HepG2 (cell line): ENCODE measurements at places on chromosomes 12 and 14. TPM values are rescaled to one million over a fixed set of nuclear protein-coding genes. Genes with fewer than 3 reads are reported as not detected.

- H3K27me3 ChIP-seq: peaks cover 9% of the 10 kb centered on the region
- H3K4me3 ChIP-seq: no peak overlapping the region
- H3K36me3 ChIP-seq: no peaks in the 10 kb centered on the region
- H3K4me1 ChIP-seq: peaks cover 43% of the 10 kb centered on the region
- no peak for DNase-seq
These were observed 2.0 kb upstream of the CACNB3 start for GRCh38 chr12:48816143-48816854.

- no peaks in the 10 kb centered on the region for H3K27me3 ChIP-seq
- no peaks in the 10 kb centered on the region for H3K4me1 ChIP-seq
- H3K4me3 ChIP-seq: no peak overlapping the region
- no peak overlapping the region for H3K27ac ChIP-seq
- DNase-seq: no peak
These were observed 52.5 kb upstream of the RBM19 start for GRCh38 chr12:114018669-114019068.

VDR gene
- total RNA-seq: 0.21 and 0.33 TPM in 2 replicates

DNA sequence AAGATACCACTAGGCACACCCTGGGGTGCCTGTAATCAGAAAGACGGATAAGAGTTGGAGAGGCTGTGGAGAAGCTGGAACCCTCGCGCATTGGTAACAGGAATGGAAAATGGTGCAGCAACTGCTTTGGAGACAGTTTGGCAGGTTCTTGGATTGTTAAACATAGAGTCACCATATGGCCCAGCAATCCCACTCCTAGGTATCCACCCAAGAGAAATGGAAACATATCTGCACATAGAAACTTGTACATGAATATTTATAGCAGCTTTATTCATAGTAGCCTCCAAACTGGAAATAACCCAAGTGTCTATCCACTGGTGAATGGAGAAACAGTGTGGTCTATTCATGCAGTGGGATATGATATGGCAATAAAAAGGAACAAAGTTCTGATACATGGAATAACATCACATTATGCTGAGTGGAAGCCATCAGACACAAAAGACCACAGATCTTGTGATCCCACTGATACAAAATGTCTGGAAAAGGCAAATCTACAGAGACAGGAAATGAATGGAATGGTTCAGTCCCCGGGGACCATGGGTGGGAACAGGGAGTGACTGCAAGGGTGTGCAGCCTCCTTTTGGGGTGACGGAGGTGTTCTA, 45.4 kb downstream of the JAG2 start:
- H3K27ac ChIP-seq: no peak overlapping the region
- no peak overlapping the region for H3K4me3 ChIP-seq
- peaks cover 2% of the 10 kb centered on the region; the same call in 1 of the 2 replicates for H3K27me3 ChIP-seq
- peaks cover 23% of the 10 kb centered on the region for H3K4me1 ChIP-seq

DNA sequence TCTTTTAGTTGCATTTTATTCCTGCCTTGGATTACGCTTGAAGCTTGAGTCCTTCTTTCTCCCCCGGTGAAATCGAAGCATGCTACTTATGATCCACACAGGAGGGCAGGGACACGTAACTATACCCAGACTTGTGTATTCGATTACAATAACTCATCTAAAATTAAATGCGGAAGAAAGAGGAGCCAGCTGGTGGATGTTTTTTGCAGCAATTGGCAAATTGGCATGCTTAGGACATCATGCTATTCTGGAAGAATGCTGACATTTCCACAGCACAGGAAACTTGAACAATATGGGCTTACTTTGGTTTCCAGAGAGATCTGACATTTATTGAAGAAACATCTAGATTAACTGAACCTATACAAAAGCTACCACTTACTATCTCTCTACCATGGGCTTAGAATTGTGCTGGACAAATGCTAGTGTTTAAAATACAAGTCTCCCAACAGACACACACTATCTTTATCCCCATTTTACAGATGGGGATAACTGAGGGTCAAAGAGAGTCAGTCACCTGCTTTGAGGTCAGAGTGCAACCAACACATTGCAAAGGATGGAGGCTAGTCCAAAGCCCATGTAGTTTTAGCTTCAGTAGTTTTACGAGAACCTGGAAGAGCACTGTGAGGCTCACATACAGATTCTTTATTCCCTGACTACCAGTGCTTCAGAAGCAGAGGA, 36.3 kb downstream of the LGMN start:
- no peak overlapping the region for H3K4me3 ChIP-seq
- no peaks in the 10 kb centered on the region for H3K27me3 ChIP-seq
- H3K4me1 ChIP-seq: peaks cover 13% of the 10 kb centered on the region
- no peak for DNase-seq
- no peak overlapping the region for H3K27ac ChIP-seq

- peak; percentile 40 for DNase-seq
- peaks cover 49% of the 10 kb centered on the region for H3K4me1 ChIP-seq
- peaks cover 7% of the 10 kb centered on the region for H3K36me3 ChIP-seq
- H3K4me3 ChIP-seq: no peak overlapping the region
- H3K27me3 ChIP-seq: no peaks in the 10 kb centered on the region
These were observed 125.9 kb upstream of the ATF1 start for GRCh38 chr12:50637870-50638481.
